ENCODE measurements at places on chromosomes 6 and 20. TPM values are rescaled to one million over a fixed set of nuclear protein-coding genes. Genes with fewer than 3 reads are reported as not detected.

The PPP1R14C gene
- total RNA-seq: 4.4 TPM

DNA sequence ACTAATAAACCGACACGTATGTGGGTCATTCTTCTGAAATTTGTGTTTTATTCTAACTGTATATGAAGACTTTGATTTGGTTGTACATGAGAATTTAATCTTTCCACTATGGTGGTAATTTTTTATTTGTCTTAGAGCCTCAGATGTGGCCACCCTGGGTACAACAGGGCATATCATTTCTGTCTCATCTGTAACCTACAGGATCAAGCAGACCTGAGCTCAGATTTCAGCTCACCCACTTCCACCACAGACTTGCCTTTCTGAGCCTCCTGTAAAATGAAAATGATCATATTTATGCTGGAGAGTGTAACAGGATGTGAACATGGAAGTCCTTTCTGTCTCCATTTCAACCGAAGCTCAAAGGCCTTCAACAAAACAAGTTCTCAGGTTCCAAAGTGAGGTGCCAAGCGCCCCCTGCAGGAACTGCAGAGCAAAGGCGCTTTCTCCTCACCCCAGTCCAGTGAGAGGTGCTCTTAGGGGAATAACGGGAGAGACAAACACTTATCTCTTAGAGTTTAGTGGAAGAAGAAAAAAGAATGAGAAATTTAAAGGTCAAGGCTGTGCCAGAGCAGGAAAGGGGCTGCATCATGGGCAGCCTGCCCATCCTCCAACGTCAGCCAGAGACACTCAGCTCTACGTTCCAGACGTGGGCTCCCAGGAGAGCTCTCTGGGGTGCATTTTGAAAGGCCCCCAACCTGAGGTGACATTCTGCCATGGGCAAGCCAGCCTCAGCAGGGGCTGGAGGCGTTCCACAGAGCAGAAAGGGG lies 23.0 kb upstream of the CD24 start:
- no peaks in the 10 kb centered on the region for H3K27me3 ChIP-seq
- H3K27ac ChIP-seq: no peak overlapping the region
- peak; percentile 62 for DNase-seq
- H3K36me3 ChIP-seq: no peaks in the 10 kb centered on the region
- H3K4me1 ChIP-seq: no peaks in the 10 kb centered on the region

DNA sequence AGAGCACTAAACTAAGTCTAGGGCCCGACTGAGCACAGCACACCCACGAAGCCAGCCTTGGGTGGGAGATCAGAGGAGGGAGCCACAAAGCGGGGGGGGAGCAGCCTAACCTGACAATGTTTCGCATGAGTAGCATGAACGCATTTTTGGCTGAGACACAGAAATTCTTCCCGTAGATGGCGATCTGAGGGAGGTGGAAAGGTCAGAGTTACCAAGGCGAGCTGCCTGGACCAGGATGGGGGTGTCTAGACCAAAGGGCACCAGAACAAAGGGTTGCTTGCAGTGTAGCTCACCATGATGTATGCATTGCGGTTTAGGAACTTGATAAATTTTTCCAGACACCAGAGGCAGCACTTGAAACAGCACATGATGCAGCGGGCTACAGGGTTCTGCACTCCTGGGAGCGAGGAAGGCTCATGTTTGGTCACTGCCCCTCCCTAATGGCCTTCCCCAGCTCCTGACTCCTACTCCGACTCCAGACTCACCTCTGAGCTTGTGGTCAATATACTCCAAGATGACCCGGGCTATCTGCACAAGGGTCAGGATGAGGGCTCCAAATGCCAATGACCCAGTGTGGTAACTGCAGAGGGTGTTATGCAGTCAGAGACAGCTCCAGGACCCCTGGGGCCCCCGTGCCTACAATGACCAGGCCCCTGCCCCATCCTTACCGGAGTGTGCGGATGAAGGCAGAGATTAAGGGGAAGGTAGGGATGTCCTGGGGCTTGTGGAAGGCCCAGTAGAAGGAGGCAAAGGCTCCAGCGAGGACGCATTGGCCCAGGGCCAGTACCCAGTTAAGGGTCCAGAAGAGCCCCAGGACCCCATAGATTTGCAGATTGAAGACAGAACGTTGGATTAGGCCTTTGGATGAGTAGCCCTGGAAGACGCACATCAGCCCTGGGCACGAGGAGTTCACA lies 2.8 kb upstream of the NEU1 start:
- DNase-seq: no peak
- no peak overlapping the region for H3K27ac ChIP-seq

The PAK5 gene
- not detected for total RNA-seq

GRCh38 chr6:43009124-43009523 lies 4.6 kb downstream of the MEA1 start:
- DNase-seq: peak; percentile 23
- no peak overlapping the region for H3K4me3 ChIP-seq
- no peaks in the 10 kb centered on the region for H3K36me3 ChIP-seq
- H3K27me3 ChIP-seq: no peaks in the 10 kb centered on the region
- no peaks in the 10 kb centered on the region for H3K4me1 ChIP-seq

The BTN2A1 gene
- 19.6 TPM for total RNA-seq

The B3GAT2 gene
- not detected for total RNA-seq

The PEX3 gene
- total RNA-seq: 12.4 TPM

- no peak overlapping the region for H3K4me3 ChIP-seq
- H3K36me3 ChIP-seq: no peaks in the 10 kb centered on the region
- H3K4me1 ChIP-seq: no peaks in the 10 kb centered on the region
Measured at GRCh38 chr6:150196942-150197745, 54.3 kb downstream of the PPP1R14C start.

DNA sequence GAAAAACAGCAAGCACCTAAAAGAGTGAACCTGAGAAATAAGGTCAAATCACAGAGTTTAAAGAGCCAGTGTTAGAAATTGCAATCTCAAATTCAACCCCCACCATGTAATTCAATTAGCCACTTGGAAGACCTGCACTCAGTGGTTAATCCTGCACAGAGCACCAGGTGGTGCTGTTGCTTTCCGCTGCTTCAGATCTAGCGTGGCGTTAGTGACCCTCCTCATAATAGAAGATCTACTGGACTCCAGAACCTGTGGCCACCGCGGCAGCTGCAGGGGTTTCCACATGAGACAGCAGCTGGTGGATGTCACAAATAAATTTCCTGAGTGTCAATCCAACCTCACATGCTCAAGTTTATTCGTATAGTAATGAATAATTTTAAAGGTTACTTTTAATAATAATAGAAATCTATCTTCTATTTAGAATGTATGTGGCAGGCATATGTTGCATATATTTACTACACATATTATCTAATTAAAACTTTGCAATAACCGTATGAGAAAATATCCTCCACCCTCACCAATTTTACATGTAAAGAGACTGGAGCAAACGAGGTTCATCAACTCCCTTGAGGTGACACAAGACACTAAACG lies 84.4 kb downstream of the SYNE1 start:
- no peak overlapping the region for H3K4me3 ChIP-seq
- no peaks in the 10 kb centered on the region for H3K4me1 ChIP-seq
- no peak for DNase-seq
- H3K36me3 ChIP-seq: no peaks in the 10 kb centered on the region
- no peaks in the 10 kb centered on the region for H3K27me3 ChIP-seq
- no peak overlapping the region for H3K27ac ChIP-seq

GRCh38 chr6:163529605-163530004 lies 115.1 kb downstream of the QKI start:
- H3K4me1 ChIP-seq: no peaks in the 10 kb centered on the region
- DNase-seq: no peak

GRCh38 chr6:142321451-142321850 lies 19.6 kb downstream of the ADGRG6 start:
- H3K4me1 ChIP-seq: no peaks in the 10 kb centered on the region
- H3K36me3 ChIP-seq: no peaks in the 10 kb centered on the region
- no peak for DNase-seq

All from Peyer's patch (tissue), 4 donors.